Progenitor cell of endocrine pancreas (in vitro differentiated cells): ENCODE measurements at places on chromosomes 12 and 14.

DNA sequence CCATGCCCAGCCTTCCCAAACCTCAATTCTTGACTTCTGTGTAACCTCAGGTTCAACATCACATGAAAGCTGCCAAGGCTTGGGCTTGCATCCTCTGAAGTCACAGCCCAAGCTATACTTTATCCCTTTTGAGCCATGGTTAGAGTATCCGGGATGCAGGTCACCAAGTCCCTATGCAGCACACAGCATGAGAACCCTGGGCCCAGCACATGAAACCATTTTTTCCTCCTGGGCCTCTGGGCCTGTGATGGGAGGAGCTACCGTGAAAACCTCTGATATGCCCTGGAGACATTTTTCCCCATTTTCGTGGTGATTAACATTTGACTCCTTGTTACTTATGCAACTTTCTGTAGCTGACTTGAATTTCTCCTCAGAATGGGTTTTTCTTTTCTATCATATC lies 25.8 kb upstream of the DIO2 start:
- no peak for DNase-seq

DNA sequence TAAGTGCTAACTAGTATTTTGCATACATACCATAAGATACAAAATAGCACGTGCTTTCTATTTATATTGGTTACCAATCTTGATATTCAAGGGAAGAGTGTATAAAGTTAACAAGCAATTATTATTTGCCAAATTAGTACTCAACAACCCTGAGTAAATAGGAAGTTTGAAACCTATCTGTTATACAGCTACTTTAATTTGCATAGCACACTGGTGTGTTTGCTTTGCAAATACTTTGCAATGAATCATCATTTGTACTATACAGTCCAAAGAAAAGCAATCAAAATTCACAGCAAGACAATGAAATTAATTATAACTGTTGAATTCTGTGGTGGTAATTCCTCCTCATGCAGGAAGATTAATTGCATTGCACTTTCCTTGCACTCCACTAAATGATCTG lies 469.1 kb downstream of the PRKD1 start:
- DNase-seq = no peak

DNA sequence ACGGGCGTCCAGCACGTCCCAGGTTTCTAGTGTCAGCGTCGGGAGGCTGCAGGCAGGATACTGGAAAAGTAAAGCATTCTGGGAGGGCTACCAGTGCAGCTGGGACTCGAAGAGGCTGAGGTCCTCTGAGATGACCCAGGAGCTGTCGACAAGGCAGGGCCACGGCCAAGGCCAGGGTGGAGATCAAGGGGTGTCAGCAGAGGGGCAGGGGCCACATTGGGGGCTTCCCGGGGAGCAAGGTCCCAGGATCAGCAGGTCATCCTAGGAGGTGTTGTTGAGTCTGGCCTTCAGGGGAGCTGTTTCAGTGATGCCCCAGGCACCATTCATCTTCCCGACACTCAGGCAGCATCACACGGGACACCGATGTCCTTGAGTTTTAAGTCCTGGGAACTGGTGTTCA lies 377.8 kb upstream of the SFSWAP start:
- DNase-seq = no peak

DNA sequence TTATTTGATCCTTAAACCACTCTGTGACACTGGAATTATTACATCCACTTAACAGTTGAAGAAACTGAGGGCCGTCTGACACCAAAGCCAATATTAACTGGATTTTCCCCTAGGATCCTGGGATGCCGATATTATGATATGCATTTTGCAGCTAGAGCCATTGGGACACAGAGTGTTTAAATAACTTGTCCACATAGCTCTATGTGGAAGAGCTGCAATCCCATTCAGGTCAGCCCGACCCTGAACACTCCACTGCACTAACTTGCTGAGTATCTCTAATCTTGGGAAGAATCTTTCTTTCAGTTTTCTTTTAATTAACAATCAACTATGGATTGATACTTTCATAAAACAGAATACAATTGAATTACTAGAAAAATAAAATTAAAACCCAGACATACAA lies 37.9 kb downstream of the RMST start:
- no peak for DNase-seq

DNA sequence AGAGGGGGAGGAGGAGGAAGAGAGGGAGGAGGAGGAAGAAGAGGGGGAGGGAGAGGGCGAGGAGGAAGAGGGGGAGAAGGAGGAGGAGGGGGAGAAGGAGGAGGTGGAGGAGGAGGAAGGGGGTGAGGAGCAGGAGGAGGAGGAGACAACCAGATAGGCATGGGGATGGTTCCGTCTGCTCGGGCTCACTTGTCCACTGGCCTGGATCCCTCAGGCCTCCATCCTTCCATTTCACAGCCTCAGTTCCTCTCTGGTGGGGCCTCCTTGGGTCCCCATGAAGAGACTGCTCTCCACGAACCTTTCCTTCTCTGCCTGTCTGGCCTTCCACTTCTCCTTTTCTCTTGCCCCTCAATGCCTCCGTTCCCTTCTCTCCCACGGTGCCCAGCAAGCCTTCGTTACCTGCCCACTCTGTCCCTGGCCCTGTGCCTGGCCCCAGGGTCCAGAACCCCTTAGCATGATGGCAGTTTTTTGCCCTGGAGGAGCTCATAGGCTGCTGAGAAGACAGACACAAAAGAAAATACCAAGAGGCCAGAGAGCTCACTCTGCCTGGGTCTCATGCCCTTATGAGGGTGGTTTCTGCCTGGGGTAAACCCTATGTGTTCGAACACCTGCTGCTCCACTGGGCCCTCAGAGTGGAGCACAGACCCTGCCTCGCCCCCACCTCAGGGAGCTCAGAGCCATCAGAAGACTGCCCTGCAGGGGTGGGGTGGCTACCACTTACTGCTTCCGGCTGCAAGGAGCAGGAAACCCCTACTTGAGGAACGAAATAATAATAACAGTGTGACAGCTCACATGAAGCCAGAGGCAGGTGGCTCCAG lies 11.7 kb upstream of the CACNA2D4 start:
- DNase-seq = no peak
